ENCODE measurements at places on chromosomes 7 and 10.

DNA sequence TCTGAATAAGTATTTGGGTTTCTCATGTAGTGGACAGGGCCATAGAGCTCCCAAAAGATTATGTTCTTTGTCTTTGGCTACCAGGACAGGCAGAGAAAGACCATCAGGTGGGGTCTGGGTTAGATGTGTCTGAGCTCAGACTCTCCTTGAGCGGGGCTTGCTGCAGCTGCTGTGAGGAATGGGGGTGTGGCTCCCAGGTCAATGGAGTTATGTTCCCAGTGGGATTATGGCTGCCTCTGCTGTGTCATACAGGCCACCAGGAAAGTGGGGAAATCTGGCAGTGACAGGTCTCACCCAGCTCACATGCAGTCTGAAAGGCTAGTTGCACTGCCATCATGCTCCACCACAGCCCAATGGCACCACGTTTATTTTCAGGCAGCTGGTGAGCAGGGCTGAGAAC, 97.0 kb upstream of the FERD3L start:
- no peak for DNase-seq

GRCh38 chr7:159117366-159118196, 27.1 kb downstream of the VIPR2 start:
- DNase-seq, result no peak

- DNase-seq, result no peak
Measured at GRCh38 chr10:651692-652091, 37.8 kb downstream of the DIP2C start.

DNA sequence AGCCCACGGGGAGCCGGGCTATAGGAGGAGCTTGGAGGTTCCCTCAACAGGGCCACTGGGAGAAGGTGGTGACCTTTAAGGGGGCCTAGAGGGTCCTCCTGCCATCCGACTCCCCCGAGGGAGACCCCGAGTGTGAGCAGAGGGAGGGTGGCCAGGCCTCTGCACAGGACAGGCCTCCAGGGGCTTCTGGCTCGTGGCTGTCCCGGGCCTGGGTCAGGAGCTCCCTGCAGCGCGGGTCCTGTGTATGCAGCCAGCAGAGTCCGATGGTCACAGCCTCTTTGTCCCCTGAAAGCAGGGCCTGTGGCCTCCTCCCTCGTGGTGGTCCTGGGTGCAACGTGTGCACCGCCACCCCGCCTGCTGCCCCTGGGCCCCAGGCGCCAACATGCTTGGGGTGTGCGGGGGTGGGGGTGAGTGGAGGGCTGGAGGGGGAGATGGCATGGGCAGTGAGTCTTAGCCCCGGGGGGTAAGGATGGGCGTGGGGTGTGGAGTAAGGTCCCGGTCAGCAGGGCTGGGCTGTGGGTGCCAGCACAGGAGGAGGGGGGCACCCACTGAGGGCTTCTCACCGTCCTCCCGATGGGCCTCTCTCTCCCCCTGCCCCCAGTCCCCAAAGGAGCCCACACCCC, 27.1 kb downstream of the UNCX start:
- DNase-seq, result no peak

Measured in amniotic epithelial cell (primary cell).